ENCODE measurements at places on chromosomes 5 and 9.
A peak's percentile ranks its signal among the peaks of the same experiment; 100 is the strongest.

- peak; percentile 31 for DNase-seq
These were observed 739 bp downstream of the PPP2CA start for GRCh38 chr5:134224888-134225779.

- DNase-seq, result no peak
These were observed at the start of gene INSL4 for GRCh38 chr9:5231212-5231611. Gene INSL4 (plus strand): TSS chr9:5231419. CDS start chr9:5231524, 105 bp downstream.

DNA sequence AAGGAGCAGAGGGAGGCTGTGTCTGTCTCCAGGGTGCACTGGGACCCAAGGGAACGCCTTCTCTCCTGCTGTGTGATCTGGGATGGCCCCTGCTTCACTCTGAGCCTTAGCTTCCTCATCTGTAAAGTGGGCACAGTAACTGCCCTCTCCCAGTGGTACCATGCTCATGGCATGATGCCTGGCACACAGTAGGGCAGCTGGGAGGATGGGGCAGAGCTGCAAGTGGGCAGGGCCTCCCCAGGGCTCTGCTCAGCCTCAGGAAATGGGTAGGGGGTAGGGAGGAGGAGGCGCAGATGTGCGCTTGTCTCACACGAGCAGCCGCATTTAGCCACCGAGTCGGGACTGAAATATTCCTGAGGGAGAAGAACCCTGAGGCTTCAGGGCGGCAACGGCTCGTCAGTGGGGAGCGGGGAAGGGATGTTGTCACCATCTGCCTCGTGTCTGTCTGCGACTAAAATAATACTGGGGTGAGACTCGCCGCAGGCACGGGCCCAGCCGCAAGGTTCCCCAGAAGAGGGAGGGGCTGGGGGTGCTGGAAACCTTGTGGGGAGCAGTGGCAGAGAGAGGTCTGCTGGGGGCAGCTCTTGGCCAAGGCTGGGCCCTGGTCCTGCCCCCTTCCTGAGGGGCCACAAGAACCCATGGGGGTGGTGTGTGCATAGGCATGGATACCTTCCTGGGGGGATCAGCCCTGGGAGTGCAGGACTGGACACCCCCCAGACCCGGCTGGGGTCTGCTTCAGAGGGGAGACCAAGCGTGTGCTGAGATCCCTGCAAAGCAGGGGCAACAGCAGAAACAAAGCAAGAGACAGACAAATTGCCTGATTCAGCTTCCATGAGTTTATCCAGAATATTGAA lies 55.2 kb upstream of the PSD2 start:
- DNase-seq, result no peak

GRCh38 chr9:98778711-98779530 lies 17.4 kb downstream of the ANKS6 start:
- no peak for DNase-seq

GRCh38 chr9:27514551-27514950 lies 9.5 kb upstream of the IFNK start:
- DNase-seq, result no peak

DNA sequence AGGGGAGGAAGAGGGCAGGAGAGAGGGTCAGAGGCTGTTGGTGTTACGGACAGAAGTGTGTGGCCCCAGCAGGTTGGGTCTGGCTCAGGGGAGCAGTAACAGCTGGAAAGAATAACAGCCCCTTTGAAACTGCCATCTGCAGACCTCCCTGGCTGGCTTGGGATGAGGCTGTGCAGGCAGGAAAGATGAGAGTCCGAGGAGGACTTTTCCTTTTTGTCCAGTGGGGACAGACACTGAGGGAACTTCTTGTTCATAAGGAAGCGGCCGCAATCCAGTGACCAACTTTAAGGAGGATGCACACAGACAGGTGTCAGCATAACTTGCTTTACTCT lies 14.8 kb upstream of the PLEKHG4B start:
- no peak for DNase-seq

GRCh38 chr9:128355451-128355850 lies 15.1 kb downstream of the SLC27A4 start:
- no peak for DNase-seq

DNA sequence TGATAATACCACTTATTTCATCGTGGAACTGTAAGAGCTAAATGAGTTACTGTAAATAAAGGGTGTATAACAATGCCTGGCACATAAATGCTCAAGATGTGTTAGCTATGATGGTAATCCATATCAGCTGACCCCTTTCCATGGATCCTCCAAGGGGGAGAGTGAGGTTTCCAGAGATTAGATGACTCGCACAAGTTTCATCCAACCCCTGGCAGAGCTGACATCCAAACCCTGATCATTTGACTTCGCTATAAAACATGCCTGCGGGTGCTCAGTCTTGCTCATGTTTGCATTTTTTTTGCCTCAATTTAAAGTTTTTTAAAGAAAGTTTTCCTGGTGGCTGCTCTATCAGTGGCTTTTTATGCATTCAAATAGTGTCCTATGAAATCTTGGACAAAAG lies 145.7 kb upstream of the SMIM23 start:
- DNase-seq, result no peak

DNA sequence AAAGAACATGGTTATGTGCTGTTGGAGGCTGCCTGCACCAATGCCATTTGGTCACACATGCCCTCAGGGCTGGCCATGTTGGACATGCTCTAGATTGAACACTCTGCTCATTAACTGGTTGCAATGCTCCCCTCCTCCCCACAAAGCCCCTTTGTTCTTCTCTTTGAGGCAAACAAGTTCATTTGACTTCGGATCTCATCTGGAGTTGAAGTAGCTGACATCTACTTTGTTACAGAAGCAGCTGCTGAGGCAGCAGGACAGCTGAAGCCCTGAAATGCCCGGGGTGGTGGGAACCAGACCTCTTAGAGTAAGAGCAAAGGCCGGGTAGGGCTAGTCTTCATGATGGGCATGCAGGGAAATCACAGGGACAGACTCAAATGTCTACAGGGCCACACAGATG lies 123.5 kb downstream of the APBA1 start:
- DNase-seq, result no peak

- no peak for DNase-seq
These were observed 103.6 kb downstream of the SLIT3 start for GRCh38 chr5:169197343-169197742.
